Right lung (tissue), 10 donors: ENCODE measurements at places on chromosomes 5 and 9.

- peak; percentile 95 for DNase-seq
Observed at GRCh38 chr9:129175825-129176633, 2.0 kb downstream of the IER5L start.

- DNase-seq, result no peak
Observed at GRCh38 chr9:121820286-121821005, 169.0 kb downstream of the DAB2IP start.

- no peak for DNase-seq
Observed at GRCh38 chr5:127203818-127204217, 86.8 kb upstream of the MEGF10 start.

DNA sequence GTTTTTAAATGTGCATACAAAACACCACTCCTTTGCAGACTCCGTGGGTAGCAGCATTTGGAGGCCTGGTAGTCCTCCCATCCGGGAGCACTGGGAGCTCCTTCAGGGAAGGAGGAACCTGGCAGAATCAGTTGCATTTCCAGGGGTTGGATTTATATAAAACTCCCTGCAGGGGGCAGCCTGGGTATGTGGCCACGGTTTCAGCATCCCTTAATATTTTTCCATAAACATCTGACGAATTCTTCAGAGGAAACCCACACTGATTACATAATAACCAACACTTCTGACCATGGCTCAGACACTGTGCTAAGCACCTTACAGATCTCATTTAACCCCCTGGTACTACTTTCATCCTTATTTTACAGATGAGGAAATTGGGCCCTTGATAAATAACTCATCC is 6.1 kb upstream of the AFAP1L1 start:
- no peak for DNase-seq

DNA sequence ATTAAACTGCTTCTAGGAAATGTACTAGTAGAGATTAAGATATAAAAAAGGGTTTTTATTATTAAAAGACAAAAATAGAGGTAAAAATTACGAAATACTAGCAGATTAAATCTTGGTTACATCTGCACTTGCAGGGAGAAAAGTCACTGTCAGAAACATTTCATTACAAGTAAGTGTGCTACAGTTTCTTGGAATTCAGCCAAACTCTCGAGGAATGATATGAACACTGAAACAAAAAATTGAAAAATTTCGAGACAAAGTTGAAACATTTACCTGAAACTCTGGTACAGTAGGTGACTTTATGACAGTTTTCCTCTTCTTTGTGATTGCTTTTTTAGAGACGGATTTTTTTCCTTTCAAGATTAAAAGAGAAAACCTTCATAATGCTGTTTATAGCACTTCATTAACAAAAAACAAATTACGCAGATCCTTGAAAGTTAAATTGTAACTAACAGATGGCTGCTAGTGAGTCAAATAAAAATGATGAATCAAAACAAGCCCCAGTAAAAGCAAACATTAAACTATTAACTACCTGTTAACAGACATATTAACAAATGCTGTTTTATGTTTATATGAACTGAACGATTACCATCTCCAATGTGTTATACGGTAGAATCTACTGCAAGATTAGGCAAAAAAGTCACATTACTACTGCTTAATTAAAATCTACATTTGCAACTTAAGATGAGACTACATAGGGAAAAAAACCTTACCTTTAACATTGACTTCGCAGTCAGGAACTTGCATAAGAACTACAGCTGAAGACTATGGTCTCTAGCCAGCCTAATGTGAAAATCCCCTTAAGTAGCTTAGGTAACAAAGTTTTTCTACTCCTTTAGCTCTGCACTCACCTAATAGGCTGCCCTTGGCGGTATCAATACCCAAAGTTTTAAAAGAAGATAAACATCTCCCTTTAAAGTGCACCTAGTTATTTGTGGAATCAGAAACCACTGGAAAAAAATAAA is 61.4 kb downstream of the RANBP6 start:
- peak; percentile 35 for DNase-seq

DNA sequence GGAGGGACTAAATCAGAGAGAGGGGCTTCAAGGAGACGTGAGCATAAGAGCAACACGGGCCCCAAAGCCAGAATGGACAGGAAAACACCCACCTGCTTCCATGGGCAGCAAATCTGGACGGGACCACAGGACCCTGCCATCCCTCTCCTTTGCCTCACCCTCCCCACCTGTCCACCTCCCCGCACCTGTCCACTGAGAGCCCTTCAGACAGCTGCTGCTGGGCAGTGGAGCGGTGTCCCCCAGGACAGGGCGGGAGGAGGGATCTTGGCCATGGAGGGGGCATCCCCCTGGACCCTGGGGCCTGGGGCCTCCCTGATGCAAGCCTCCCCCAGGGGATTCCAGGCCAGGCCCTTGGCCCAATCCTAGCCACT is 2.6 kb downstream of the CCDC183 start:
- no peak for DNase-seq

DNA sequence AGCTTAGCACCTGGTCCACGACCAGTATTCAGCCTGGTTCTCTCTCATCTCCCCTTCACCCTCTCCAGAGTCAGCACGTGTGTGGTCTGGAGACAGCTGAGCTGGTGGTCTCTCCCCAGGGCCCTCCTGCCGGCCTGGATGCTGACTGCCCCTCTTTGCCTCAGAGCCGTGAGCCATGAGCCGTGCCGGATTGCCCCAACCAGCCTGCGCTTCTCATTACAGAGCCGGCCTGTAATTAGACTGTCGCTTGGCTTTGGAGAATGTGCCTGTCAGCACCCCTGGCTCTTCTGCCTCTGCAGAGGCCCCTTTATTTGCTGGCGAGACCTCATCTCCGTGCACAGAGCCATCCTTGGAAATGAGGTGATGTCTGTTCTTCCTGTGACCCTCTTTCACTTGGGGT is 118.7 kb upstream of the BOD1 start:
- no peak for DNase-seq

- DNase-seq, result no peak
Observed at GRCh38 chr9:134195558-134195957, 31.2 kb upstream of the RNU6ATAC start.

DNA sequence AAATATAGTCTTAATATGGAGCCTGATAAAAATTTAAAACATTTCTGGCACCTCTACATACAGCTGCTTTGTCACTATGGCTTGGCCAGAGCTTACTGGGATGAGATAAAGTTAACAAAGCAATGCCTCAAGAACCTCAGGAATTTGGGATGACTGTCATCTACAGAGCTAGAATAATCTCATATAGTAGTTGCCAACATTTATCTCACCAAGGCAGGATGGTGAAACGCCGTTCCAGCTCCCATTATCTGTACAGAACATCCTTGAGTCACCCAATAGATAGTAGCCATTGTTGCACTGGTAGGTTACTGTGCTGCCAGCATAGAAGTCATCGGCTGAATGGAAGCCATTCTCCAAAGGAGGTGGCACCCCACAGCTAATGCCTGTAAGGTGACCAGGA is 94.6 kb upstream of the TXNDC8 start:
- DNase-seq, result no peak

DNA sequence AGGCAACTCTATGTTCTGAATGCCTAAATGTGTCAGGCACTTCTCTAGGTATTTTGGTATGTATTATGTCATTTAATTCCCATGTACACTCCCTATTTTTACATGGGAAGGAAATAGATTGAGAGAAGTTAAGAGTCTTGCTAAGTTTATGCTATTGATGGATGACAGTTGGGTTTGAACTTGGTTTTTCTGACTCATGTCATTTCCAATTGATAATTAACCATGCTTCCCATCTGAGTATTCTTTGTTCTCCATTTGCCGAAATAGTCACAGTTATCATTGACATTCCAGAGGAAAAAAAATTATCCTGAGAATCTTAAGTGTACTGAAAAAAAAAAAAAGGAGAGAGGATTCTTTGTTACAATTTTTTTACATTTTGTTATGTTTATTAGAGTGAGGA is 23.1 kb upstream of the DMRTA1 start:
- no peak for DNase-seq

DNA sequence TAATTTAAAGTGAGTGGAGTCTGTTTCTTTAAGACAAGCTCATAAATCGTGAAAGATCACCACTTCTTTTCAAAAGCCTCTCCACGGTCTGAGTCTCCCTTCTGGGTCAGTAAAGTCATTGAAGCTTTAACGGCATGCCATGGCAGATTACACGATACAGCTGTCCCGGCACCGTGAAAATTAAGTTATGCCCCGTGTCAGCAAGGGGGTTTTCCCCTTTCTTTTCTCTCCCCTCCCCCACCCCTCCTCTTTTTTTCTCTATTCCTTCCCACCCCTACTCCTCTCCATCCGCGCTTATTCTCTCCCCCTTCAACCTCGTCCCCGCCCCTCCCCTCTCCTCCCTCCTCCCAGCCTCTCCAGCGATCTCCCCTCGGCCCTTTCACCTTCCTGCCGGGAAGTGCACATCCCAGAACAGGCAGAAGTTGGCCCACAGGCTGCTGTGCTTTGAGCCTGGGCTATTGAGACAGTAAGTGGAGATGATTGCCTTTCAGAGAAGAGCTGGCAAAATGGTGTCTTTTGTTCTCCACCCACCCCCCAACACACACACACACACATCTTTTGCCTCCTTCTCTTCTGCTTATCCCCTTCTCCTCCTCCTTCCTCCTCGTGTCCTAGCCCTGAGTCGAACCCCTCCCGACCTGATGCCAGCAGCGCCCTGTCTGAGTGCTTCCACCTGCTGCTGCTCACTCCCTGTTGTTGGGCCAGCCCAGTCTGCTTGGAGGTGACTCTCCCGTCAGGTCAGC is 44.1 kb downstream of the GAS1 start:
- DNase-seq, result no peak

- no peak for DNase-seq
Observed at GRCh38 chr9:106632621-106633020, 230.3 kb upstream of the ZNF462 start.

DNA sequence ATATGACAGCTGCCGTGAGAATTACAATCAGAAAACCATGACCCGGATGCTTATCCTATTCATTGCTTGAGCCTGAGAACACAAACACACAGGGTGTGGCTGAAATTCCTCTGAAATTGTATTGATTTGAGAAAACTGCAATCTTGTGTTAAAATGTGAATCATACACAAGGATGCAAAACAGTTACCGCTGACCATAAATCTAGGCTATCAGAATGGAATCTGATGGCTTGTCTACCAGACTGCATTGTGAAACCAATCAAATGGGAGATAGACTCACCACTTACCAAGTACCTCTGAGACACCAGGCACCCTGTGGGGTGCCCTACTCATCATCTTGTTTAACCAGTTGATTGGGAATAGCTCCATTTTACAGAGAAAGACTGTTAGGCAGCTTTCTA is 188.7 kb upstream of the MSX2 start:
- DNase-seq, result no peak

GRCh38 chr5:117102591-117102990 is 528.0 kb upstream of the SEMA6A start:
- no peak for DNase-seq

- DNase-seq, result no peak
Observed at GRCh38 chr5:83595217-83595616, 123.7 kb downstream of the VCAN start.

DNA sequence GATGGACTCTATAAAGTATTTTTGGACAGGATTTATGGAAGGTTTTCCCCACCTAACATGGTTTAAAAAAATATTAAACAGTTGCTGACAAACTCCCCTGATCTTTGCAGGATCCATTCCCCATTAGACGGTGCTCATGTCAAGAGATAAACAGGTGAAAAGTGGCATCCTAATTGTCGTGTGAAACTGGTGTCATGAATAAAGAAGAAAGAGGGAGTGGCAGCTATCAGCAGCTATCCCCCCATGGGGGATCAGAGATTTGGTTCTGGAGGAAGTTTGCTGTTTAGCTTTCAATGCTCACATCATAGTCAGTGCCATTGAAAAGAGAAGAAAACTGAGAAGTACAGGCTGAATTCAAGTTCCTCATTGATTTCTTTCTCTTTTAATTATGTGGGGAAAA is 329.3 kb upstream of the BRINP1 start:
- no peak for DNase-seq

DNA sequence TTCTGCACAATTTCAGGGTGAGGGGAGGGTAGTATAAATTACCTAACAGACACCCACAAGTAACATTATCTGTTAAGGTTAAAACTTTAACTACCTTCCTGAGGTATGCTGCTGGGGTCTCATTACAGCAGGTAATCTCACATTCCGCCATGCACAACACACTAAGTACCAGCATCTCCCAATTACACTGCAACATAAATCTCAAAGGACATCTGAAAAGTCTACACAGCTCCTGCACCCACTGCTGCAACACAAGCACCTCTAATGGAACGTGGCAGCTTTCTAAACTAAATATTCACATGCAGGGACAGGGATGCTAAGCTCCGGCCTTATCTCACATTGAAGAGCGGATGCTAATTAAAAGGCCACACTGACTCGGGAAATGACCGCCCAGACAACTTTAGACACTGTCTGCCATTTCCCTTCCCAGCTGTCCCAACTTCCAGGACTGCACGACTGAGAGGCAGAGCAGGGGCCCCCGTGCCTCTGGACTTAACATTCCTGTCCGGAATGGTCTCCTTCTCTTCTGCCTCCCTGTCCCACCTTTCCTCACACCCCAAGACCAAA is 45.9 kb downstream of the PSMB7 start:
- no peak for DNase-seq

DNA sequence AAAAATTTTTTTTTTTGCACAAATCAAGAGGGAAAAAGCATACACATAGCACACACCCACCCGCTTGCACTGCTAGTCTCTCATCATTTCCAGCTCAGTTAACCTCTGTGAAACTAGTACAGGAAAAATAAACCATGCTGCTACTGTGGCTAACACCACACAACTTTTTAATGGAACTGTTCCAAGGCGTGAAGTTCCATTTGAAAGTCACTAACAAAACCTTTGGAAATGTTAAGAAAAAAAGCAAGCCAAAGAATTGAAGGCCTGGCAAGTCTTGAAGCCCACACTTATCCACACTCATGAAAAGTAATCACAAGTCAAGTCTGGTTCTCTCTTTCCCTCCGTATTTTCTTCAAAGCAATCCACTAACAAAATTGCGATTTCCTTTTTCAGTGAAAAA is 116.3 kb downstream of the FANCC start:
- no peak for DNase-seq

DNA sequence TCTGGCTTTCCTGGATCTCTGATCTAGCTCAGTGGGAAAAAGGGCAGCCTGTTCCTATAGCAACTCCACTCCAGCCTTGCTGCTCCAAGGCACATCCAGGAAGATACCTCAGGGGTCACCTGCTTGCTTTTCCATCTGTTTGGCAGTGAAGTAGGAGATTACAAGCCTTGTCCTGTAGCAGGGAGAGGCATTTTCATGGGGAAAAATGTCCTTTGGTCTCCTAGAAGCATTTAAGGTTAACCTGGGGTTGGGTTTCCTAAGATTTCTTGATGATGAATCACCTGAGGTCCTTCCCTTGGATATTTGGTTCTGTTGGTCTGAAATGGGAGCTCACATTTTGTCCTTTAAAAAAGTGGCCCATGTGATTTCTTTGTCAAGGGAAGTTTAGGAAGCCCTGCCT is 1.5 kb upstream of the TMEM174 start:
- no peak for DNase-seq
